ENCODE measurements at places on chromosomes 7 and 10.
A peak's percentile ranks its signal among the peaks of the same experiment; 100 is the strongest.

GRCh38 chr7:77940647-77941046 is 142.1 kb downstream of the PHTF2 start:
- DNase-seq, result no peak

DNA sequence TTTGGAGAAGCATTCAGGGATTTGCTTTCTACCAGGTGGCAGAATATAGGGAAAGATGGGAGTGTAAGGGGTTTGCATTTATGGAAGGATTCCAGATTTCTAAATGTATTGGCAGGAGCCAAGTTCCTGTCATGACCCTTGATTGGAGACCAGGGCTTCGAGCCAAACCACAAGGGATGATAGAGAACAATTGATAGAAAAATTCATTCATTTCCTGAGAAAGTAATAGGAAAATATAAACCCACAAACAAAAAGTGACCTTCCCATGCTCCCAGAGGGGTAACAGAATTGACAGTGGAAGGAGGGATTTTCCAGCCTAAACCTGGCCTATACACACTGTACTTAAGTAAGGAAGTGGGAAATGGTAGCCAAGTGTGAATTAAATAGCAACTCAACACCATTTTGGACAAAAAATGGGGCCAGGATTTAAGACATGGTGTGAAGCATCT is 22.4 kb upstream of the IFIT2 start:
- DNase-seq, result peak; percentile 62

GRCh38 chr10:98276311-98276710 is 8.3 kb upstream of the LOXL4 start:
- no peak for DNase-seq

DNA sequence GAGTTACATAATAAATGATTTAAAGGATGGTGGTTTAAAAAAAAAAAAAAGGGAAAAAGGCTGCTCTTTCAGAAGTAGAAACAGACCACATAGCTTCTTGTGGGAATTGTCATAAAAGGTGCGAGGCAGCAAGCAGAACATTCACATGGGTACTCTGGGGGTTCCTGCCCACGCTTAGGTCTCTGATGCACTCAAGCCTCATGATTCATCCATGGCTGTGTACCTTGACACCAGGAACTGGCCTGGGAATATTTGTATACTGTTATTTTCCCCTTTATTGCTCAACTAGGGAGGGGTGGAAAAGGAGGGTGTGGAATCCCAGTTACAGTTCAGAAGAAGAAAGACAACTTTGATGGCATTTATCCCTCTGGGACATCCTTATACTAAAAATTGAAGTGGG is 4.0 kb downstream of the PON2 start:
- DNase-seq, result peak; percentile 22

DNA sequence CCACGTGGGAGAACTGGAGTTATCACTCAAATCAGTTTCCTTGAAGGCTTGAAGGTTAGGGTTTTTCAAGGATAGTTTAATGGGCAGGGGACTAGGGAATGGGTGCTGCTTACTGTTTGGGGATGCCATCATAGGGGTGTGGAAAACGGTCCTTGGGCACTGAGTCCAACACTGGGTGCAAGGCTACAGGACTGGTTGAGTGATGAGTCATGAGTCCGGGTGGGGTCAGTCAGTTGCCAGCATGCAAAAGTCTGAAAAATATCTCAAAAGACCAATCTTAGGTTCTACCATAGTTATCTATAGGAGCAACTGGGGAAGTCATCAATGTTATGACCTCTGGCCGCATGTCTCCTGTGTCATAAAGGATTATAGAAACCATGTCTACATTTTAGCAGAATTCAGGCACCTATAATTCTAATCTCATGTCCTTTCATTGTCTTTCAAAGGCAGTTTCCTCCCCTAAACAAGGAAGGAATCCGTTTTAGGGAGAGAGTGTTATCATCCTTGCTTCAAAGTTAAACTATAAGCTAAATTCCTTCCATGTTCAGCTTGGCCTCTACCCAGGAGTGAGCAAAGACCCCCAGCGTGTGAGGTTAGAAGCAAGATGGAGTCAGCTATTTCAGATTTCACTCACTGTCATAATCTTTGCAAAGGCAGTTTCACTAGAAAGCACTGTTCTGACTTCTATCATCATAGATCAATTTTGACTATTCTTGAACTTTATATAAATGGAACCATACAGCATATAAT is 94.5 kb downstream of the COL26A1 start:
- DNase-seq, result no peak

- DNase-seq, result no peak
These were observed 442.8 kb upstream of the NPVF start for GRCh38 chr7:25671111-25671510.

DNA sequence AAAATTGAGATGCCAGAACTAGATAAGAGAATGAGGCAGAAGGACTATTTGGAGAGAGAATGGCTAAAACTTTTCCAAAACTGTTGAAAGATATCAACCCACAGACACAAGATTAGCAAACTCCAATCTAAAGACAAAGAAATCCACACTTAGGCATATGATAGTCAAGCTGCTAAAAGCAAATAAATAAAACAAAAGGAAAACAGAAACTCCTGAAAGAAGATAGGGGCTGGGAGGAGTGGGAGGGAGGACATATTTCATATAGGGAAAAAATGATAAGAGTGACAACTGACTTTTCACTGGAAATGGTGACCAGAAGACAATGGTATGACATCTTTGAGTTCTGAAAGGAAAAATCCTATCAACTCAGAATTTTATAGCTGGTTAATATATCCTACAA is 105.4 kb upstream of the ADO start:
- no peak for DNase-seq

GRCh38 chr10:111206521-111206920 is 129.7 kb downstream of the ADRA2A start:
- no peak for DNase-seq

DNA sequence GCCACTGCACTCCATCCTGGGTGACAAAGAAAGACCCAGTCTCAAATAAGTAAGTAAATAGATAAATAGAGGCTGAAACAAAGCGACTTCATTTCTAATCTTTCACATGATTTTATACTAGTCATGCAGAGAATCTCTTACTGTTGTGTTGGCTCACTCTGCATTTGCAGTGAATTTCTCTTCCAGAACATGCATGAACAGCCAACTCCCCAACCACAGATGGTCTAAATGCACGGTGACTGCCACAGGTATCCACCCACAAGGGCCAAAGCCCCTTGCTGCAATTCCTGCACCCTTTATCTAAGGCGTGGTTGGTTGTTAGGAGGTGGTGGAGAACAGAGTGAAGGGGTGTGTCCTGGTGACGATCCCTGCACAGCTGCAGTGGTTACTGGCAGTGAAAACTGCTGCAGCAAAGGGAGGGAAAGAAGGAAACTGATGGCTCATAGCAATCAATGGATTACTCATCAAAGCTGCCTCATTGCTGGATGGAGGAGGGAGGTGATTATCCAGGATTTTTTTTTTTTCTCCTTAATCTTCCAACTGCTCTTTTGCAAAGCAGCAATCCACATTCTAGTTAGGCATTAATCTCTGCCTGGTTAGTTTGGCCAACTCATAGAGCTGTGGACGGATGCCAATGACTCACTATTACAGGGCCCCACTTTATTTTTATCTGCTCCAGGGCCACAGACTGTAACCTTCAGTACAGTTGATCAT is 50.6 kb downstream of the PRTFDC1 start:
- peak; percentile 85 for DNase-seq

GRCh38 chr7:101212014-101212413 is 5.4 kb downstream of the PLOD3 start:
- DNase-seq, result no peak

DNA sequence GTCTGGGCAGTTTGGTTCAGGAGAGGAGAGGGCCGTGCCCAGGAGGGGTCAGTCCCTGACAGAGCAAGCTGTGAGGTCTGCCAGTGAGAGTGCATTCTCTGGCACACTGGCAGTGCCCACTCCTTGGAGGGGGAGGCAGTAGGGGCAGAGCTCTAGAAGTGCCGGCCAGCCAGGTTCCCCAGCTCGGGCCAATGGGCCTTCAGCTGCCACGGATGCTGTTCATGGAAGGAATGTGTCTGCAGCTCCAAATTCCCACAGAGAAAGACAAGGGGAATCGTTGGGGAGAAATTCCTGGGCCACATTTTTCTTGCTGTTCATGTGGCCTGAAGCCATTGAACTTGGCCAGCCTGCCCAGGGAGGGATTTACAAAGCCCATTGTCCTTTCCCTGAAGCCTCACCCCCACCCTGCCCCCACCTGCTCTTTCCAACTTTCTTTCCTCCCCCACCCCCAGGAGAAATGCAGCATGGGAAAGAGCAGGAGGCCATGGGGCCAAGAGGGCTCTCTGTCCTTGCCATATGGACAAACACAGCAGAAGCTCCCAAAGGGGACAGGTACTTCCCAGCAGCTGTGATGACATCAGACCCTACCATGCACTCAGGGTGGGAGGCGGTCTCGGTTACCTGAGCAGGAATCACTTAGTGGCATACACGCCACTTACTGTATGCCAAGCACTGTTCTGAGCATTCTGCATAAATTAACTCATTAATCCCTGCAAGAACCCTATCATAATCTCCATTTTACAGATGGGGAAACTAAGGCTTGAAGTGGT is 70.7 kb downstream of the ARHGAP22 start:
- peak; percentile 35 for DNase-seq

DNA sequence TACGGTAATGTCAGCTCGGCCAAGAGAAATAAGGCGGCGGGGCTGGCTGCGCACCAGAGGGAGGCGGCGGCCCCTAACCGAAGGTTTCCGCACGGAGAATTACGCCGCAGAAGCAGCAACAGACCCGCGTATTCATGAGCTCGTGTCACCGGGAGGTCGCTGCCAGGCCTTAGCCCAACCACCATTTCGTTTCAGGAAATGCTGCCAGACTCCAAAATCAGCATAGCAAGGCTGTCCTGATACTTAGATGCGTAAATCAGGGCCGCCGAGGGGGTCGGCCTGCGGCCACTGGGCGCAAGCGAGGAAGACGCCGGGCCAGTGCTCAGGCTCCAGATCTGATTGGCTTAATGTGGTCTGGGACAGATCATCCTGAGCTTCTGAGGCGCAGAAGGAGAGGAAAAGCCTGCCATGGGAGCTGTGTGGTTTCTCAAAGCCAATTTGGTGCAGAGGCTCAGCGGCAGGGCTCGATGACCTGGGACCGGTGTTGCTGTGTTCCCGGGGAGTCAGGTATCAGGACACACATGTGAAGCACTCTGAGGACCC is 247.9 kb downstream of the BAMBI start:
- DNase-seq, result peak; percentile 16

DNA sequence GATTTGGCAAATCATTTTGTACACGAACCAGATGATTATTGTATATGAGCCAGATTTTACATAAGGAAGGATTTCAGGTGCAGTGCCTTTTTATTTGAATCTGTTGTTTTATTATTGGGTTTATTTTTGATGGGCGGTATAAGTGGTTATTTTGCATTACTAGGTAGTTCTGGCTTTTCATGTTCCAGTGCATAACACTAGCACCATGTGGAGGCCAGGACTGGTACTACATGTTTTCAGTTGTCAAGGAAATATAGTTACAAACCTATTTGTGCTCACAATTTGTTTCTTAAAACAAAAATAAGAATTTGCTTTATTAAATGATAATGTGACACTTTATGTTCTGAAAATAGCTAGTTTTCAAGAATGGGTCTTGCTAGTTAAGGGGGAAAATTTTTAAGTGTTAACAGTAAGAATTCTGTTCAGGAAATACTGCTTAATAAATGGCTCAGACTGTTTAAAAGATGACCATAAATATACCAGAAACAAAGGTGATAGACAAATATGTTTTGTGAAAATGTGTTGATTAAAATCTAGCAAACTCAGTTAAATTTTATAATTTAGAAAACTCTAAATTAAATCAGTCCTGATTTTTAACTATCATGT is 7.1 kb upstream of the SEMA3E start:
- peak; percentile 33 for DNase-seq

DNA sequence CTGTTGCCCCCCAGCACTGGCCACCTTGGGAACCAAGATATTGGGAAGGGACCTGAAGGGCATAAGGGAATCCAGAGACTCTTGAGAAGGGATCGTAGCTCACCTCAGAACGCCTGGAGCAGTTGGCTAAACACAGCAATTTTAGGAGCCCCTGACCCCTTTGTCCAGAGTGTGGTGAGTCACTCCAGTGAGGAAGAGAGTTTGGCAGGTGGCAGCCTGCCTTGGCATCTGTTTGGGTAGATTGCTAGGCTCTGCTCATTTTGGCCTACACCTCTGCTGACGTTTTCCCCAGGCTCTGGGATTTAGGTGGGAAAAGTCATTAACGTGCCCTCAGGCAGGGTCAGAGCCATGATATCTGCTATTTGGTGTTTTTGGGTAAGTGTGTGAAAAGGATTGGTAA is 100.6 kb downstream of the GRB10 start:
- DNase-seq, result no peak

- DNase-seq, result no peak
These were observed 4.5 kb downstream of the AKR1E2 start for GRCh38 chr10:4830551-4830950.

GRCh38 chr7:16484453-16485158 is 19.1 kb upstream of the SOSTDC1 start:
- DNase-seq, result no peak

DNA sequence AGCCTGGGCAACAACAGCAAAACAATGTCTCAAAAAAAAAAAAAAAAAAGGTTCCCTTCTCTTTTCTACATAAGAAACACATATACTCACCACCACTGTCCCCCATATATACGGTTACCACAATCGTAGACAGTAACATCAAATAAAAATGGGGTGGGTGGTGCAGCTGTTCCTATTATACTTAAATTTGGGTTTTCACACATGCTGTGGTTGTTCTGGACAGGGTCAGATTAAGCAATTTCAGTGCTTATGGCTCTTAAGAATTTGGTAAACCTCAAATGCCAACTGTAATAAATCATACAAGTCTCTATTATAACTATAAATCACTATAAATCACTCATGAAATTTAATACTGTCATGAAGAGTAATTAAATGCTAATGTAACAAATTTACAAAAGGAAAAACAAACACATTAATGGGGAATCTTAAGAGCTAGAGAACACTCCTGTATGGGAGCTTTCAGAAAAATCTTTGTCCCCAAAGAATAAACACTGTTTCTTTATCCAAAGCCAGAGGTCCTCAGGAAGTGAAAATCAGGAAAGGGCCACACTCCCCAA is 143.6 kb downstream of the GLI3 start:
- DNase-seq, result no peak

- DNase-seq, result no peak
These were observed 80.7 kb downstream of the FANK1 start for GRCh38 chr10:125976960-125977605.

DNA sequence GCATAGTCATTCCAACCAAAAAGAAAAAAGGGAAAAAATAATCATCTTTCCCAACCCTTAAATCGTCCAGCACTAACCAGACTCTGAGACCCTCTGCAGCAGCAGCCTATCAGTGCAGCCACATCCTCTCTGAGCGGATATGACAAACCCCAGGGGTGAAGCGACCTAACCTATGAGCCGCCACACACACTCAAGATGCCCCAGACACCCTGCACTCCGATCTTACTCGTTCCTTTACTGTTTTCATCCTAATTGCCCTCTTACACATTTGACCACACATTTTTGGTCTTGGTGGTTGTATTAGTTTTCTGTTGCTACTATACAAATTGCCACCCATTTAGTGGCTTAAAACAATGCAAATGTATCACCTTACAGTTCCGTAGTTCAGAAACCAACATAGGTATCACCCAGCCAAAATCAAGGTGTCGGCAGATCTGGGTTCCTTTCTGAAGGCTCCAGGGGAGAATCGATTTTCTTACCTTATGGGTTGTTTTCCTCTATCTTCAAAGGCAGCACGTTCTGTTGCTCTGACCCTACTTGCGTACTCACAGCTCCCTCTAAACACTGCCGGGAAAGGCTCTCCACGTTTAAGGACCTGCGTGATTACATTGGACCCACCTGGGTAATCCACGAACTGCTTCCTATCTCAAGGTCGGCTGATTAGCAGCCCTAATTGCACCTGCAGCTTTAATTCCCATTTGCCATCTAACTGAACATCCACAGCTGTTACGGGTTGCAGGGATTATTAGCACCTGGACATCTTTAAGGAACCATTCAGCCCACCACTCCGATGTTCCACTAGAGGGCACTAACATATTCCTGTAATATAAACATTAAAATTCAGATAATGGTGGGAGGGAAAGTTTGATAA is 37.3 kb upstream of the PRSS1 start:
- no peak for DNase-seq

Data from mucosa of gallbladder (tissue), 1 donor.